ENCODE measurements at places on chromosomes 3 and 15. TPM values are rescaled to one million over a fixed set of nuclear protein-coding genes. Genes with fewer than 3 reads are reported as not detected.

DNA sequence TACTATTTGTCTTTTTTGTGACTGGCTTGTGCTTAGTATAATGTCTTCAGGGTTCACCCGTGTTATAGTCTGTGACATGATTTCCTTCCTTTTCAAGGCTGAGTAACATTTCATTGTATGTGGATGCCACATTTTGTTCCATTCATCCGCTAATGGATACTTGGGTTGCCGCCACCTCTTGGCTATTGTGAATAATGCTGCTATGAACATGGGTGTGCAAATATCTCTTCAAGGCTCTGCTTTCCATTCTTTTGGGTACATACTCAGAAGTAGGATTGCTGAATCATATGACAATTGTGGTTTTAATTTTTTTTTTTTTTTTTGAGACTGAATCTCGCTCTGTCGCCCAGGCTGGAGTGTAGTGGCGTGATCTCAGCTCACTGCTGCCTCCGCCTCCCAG is 15.4 kb downstream of the CRTC3 start:
- DNase-seq, result no peak

DNA sequence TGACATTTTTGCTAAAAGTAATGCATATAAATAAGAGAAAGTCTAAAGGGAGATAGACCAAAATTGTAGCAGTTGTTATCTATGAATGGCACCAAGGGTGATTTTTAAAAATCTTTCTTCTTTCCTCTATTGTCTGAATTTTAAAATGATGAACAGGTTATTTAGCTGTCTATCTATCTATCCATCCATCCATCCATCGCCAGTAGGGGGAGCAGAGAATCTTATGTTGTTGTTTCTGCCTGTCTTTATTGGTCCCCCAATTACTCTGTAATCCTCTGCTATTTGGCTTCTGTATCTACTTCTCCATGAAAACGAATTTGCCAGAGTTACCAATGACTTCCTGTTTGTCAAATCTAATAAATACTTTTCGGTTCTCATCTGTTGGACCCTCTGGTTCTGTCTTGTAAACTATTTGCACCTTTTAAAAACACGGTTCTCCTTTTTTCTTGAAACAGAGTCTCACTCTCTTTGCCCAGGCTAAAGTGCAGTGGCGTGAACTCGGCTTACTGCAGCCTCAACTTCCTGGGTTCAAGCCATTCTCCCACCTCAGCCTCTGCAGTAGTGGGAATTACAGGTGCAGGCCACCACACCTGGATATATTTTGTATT is 86.0 kb downstream of the ECT2 start:
- DNase-seq, result no peak

GRCh38 chr3:50632450-50632849 is 15.5 kb downstream of the MAPKAPK3 start:
- no peak for DNase-seq

DNA sequence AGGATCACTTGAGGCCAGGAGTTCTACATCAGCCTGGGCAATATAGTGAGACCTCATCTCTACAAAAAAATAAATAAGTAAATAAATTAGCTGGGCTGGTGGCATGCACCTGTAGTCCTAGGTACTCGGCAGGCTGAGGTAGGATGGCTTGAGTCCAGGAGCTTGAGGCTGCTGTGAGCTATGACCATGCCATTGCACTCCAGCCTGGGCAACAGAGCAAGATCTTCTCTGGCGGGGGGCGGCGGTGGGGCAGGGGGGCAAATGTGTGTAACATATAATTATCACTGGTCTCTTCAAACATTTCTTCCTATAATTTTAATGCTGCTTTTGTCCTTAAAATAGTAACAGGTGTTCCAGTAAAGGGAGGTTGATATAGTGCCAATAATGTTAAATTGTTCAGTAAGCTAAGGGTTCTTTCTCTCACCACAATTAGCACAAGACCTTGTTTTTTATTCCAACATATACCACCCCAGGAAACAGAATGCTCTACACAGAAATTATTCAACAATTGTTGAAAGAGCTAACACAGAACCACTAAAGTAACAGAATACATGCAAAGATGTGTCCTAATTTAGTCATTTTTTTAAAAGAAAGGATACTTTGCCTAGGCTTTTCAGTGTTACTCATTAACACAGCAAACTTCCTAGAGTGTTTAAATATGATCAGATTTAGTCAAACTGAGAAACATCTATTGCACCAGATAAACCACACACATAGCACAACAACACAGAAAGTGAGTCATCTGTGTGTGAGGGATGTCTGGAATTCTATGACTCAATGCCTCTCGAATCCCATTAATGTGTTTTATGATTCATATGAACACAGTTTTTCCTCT is 29.1 kb downstream of the ANKRD28 start:
- no peak for DNase-seq

DNA sequence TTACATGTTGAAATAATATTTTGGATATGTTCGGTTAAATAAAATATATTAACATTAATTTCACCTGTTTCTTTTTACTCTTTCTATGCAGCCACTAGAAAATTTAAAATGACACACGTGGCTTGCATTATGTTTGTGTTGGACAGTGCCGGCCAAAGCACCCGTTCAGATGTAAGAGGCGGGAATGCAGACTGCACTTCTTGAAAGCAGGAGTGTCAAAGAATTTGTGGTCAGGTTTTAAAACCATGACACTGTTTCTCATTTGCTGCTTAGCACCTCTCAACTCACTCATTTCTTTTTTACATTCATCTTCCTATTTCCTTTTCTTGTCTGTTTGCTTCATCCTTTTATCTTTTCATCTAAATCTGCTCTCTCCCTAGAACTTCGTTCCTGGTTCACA is 35.3 kb upstream of the MINAR1 start:
- DNase-seq, result no peak

GRCh38 chr3:96959901-96960641 is 145.7 kb downstream of the EPHA6 start:
- DNase-seq, result no peak

DNA sequence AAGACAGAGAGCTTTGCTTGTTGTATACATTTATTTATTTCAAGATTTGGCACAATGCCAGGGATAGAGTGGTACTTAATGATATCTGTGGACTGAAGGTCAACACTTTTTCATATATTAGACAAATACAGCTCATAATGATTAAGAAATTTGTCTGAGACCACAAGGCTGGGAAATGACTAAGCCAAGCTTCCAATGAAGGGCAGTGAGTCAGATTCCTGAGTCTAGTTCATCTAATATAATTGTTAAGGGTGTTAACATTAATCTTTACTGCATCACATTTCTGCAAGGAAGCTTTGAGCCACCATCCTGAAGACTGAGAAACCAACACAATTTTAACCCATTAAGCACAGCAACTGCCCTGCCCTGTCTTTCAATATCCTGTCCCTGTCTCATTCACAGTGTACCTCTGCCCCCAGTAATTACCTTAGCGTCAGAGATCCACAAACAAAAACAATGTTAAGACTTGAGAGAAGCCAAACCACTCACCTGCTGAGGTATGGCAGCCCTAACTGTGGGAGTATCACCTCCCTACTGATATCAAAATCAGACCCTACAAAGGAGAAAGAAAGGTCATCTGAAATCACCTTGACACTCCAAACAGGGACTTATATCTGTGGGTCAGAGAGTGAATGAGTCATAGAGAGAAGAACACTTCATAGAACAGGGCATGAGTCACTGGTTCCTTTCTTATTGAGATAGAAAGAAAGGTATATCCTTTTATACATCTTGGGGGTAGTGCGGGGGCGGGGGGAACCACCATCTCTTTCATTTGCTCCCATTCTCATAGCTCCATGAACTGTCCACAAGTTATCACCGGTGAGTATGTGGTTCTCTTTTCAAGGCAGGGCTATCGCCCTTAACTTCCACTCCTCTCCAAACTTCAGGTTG is 74.7 kb downstream of the MAGI1 start:
- no peak for DNase-seq

GRCh38 chr3:192332386-192333291 is 394.7 kb downstream of the FGF12 start:
- no peak for DNase-seq

DNA sequence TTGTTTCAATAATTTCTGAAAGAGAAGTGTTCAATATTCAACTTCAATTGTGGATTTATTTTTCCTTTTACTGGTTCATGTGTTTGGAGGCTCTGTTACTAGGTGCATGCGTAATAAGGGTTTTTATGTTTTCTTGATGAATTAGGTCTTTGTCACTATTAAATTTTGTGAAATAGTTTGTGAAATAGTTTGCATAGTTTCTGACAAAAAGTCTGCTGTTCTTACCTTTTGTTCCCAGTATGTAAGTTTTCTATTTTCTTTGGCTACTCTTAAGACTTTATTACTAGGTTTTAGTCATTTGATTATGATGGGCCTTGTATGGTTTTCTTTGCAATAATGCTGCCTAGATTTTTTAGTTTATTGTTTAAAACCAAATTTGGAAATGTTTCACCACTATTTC is 38.0 kb downstream of the MEF2A start:
- DNase-seq, result no peak

- DNase-seq, result no peak
These were observed 66.8 kb downstream of the FLNB start for GRCh38 chr3:58074997-58075396.

DNA sequence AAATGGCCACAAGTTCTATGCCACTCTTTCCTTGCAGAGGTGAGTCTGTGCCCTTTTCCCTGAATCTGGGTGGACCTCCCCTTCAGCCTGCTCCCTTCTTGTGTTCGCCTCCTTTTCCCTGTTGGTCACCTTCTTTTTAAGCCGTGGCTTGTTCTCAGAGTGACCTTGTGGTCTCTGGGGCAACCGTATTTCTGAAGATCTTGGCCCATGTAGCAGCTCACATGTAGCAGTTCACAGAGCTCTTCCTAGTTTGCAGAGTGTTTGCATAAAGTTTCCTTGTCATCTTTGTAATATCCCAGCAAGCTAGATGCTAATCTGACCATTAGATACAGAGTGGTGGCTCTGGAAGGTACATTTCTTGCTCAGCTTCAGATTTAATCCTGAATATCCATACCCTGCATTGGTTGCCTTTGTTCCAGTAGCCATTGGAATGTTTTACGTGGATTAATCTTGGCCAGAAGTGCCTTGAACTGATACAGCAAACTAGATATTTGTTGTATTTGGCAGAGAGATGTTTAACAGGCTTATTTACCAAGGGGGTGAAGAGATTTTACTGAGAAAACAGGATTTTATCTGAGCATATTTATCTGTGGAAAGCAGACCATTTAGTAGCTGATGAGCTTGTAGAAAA is 40.7 kb upstream of the BSN start:
- no peak for DNase-seq

ZKSCAN7 gene
- 2.4 TPM for total RNA-seq

NDN gene
- total RNA-seq, result 76.3 TPM

RASGRP1 gene
- total RNA-seq, result under 0.01 TPM

Data from uterus (tissue), 4 donors.